ENCODE measurements at places on chromosomes 13 and 19. TPM values are rescaled to one million over a fixed set of nuclear protein-coding genes. Genes with fewer than 3 reads are reported as not detected.
A peak's percentile ranks its signal among the peaks of the same experiment; 100 is the strongest.

- no peak for DNase-seq
Measured at GRCh38 chr13:96020155-96020575, 33.0 kb downstream of the UGGT2 start.

DNA sequence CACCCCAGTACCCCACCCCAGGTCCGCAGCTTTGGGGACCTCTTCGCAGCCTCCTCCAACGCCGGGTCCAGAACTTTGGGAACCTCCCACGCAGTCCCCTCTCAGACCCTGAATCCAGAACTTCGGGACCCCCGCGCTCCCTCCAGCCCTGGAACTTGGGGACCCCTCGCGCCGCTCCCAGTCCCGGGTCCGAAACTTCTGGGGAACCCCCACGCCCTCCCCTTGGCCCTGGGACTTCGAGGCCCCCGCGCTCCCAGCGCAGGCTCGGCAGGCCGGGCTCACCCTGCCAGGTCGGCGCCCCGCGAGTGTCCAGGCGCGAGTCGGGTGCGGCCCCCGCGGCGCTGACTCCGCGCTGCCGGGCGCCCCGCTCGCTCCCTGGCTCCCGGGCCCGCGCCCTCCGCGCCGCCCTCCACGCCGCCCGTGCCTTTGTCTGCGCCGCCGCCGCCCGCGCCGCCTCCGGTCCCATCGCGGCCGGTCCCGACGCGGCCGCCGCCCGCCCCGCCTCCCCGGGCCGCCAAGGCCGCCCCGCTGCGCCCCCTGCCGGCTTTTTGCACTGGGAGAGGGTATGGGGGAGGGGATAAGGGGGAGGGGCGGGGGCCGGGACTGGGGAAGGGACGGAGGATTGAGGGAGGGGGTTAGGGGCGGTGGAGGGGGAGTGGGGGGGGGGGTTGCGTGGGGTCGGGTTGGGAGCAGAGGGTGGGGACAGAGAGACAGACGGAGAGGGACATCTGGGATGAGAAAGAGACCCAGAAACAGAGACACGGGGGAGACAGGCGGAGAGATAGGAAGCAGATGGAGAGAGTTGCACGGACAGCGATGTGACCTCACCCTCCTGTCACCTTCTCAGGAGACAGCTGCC is at the start of gene HOMER3:
TSS of gene HOMER3 (minus strand) at position 449 of the 859 bp plus-strand sequence. CDS start 2,235 bp downstream, outside the sequence.
- peak; percentile 100 for DNase-seq

GRCh38 chr13:76129305-76130000 is 493.3 kb downstream of the LMO7 start:
- no peak for DNase-seq

DNA sequence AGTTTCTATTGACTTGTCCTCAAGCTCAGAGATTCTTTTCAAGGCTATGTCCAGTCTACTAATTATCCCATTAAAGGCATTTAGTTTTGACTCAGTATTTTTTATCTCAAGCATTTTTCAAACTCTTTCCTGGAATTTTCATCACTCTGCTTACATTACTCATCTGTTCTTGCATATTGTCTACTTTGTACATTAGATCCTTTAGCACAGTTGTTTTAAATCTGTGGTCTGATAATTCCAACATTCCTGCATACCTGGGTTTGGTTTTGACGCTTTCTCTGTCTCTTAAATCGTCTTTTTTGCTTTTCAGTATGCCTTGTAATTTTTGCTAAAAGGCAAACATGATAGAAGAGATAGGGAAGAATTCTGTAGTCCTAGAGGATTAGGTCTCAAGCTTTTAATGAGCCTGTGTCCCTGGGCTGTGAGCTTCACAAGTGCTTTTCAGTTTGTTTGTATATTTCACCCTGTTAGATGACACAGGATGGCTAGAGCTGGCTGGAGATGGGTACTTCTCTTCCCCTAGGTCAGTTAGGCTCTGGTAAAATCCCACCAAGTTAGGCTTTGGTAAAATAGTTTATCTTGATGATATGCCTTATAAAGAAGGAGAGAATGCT is 46.1 kb upstream of the GPC6 start:
- no peak for DNase-seq

DNA sequence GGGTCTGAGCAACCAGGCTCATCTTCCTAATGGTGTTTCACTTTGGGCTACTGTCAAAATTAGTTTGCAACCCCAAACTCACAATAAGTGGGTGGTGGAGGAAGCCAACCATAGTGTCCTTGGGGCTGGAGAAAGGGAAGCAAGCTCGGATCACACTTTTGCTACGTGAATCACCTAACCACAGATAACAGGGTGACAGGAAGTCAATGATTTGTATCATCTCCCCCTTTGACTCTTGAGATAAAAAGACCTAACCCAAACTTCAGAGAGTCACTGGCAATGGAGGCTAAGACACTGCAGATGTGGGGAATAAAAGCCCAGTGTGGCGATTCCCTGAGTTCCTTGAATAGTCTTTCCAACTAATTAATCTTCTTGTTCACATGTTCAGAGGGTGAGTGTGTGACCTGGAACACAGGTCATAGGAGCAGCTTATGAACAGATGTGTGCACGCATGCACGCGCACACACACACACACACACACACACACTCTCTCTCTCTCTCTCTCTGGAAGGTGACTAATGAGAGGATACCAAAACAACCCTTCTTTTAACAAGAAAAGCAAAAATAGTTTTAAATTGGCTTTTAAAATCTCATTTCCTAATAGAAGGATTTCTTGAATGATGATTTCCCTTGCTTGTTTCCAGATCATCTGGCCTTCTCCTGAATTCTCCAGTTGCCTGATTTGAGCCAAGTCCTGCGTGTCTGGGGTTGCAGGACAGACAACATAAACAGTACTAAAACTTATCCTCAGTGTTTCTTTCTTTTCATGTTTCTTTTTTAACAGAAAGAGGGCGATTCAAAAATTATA is 21.2 kb upstream of the DOCK9 start:
- DNase-seq: no peak

DNA sequence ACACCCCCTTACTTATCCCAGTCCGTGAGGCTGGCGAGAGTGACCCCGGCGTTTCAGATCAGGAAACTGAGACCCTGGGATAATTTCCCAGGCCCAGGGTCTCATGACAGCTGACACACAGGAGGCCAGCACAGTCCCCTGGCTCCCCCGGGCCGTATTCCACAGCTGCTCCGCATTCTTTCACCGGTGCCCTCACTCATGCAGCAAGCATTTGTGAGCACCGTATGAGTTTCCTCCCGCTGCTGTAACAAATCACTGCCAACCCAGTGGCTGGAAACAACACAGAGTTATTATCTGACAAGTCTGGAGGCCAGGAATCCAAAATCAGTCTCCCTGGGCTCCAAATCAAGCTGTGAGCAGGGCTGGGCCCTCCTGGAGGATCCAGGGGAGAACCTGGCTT is 21.3 kb downstream of the GADD45B start:
- DNase-seq: peak; percentile 70

- peak; percentile 83 for DNase-seq
Measured at GRCh38 chr19:46766569-46767317, 20.5 kb upstream of the STRN4 start.

DNA sequence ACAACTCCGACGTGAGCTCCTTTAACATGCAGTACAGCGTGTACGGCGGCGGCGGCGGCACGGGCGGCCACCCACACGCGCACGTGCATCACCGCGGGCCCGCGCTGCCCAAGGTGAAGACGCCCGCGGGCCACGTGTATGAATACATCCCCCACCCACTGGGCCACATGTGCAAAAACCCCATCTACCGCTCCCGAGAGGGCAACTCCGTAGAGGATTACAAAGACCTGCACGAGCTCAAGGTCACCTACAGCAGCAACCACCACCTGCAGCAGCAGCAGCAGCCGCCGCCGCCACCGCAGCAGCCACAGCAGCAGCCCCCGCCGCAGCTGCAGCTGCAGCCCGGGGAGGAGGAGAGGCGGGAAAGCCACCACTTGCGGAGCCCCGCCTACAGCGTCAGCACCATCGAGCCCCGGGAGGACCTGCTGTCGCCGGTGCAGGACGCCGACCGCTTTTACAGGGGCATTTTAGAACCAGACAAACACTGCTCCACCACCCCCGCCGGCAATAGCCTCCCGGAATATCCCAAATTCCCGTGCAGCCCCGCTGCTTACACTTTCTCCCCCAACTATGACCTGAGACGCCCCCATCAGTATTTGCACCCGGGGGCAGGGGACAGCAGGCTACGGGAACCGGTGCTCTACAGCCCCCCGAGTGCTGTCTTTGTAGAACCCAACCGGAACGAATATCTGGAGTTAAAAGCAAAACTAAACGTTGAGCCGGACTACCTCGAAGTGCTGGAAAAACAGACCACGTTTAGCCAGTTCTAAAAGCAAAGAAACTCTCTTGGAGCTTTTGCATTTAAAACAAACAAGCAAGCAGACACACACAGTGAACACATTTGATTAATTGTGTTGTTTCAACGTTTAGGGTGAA is 6.6 kb downstream of the SLITRK5 start:
- peak; percentile 48 for DNase-seq

DNA sequence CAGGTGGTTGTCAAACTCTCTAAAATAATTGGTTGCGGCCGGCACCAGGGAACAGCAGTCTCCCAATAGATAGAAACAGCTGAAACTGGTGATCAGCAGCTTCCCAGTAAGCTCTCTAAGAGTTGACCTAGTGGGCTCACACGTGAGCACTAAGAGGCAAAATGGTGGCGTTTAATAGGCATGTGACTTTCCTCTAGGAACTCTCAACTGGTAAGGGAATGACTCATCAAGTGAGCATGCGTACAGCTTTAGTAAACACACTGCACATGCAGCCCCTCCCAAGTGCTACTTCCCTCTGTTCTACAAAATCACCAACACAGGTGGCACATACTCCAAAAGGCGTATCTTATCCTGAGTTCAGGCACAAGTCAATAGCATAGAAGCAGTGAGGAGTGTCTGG is 41.7 kb downstream of the TNFSF11 start:
- no peak for DNase-seq

The PBX4 gene
- total RNA-seq: 0.36 TPM

The MLLT1 gene
- 15.9 TPM for total RNA-seq

The FLT1 gene
- total RNA-seq: under 0.01 TPM

The CYP2A6 gene
- not detected for total RNA-seq

All from osteoblast (primary cell).